Ascending aorta (tissue), 2 donors: ENCODE measurements at places on chromosomes 2 and 18. TPM values are rescaled to one million over a fixed set of nuclear protein-coding genes. Genes with fewer than 3 reads are reported as not detected.

GRCh38 chr2:98281607-98282006, 64.6 kb upstream of the CNGA3 start:
- DNase-seq = no peak

ANKRD29 gene
- 118 TPM for total RNA-seq

DNA sequence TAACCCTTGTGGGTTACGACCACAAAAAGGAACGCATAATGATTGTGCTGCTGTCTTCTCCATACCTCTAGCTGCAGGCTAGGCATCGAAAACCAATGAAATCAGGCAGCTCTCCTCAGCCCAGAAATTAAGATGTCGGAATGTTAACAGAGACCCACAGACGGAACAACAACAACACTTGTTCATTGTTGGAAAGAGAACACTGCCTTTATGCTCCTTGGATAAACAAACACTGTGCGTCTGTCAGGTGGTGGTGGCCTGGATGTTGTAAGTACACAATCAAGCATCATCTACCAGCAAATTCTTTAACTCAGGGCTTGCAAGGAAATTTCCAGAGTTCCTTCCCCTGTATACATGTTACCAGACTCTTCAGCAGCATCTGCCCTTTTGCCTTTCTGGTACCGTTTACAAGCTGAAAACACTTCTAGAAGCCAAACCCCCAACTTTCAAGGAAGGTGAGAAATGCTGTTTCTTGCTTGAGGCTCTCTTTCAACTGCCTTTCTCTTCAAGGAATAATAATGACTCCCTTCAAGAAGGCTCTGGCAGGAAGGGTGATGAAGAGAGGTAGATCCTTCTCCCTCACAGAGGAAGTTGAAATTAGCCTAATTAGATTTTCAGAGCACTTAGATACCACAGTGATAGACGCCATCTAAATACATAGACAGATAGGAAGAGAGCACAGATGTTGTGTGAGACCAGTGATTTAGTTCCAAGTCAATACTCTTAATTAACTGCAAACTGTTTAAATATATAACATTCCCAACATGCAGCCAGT, 332.7 kb downstream of the ZNF521 start:
- no peak for DNase-seq

DNA sequence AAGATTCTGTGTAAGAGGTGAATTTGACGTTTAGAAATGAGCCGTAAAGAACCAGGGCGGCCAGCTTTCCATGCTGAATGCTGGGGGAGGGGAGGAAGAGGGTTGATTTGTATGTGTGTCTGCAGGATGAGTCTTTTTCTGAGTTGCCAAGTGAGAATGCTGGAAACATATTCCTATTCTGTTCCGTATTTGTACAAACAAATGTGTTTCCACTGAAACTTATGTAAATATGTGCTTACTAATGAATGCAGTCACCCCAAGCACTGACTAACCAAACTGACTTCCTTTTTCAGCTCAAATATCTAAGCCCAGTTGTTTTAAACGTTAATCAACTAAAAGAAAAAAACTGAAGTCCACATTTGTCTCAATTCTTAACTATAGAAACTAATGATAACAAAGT, 74.9 kb upstream of the APCDD1 start:
- DNase-seq = no peak

GRCh38 chr2:239678186-239678490, 277.3 kb upstream of the HDAC4 start:
- no peak for DNase-seq

DNA sequence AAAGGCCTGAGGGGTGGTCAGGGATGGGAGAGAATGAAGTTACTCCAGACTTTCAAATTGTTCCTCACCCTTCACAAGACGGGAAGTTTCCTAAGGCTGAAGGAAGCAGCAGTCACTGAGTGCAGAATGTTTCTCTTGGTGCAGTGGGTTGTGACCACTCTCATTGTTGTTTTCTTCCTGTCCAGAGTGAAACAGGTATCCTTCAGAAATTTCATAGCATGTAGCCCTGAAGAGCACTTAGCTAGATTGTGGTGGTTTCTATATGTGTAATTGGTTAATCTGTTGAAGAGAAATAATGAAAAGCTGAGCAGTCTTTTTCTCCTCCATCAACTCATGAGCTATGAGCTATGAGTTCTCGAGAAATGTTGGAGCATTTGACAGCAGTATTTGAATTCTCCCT, 96.8 kb downstream of the GPD2 start:
- no peak for DNase-seq
